ENCODE measurements at places on chromosomes 1 and 21.

- no peak for DNase-seq
Measured at GRCh38 chr1:89757532-89757931, 63.3 kb upstream of the LRRC8D start.

GRCh38 chr1:10082785-10083479 is 50.2 kb downstream of the UBE4B start:
- DNase-seq, result no peak

GRCh38 chr1:228848406-228848805 is 113.1 kb downstream of the RHOU start:
- no peak for DNase-seq

DNA sequence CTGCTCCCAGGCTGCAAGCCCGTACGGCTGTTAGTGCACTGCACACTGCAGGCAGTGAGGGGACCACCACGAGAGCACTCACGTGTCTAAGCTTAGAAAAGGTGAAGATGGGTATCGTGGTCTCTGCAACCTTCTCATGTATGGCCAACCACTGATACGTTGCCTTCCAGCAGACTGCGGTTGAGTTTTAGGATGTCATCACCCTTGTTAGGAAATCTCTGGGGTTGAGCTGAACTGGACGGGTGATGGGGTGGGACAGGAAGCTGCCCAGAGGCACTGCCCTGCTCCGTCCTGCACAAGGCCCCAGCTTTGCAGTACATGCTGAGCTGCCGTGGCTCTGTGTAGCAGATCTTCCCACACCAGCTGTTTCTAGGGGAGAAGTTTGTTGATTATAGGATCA is 43.3 kb downstream of the FAAP20 start:
- no peak for DNase-seq

GRCh38 chr1:205359771-205360565 is 3.2 kb upstream of the KLHDC8A start:
- no peak for DNase-seq

- no peak for DNase-seq
Measured at GRCh38 chr1:63746129-63746864, 27.5 kb upstream of the ROR1 start.

GRCh38 chr1:57483954-57484353 is 60.1 kb upstream of the DAB1 start:
- no peak for DNase-seq

- DNase-seq, result no peak
Measured at GRCh38 chr1:38152351-38153065, 105.9 kb upstream of the POU3F1 start.

GRCh38 chr1:73947009-73947408 is 251.0 kb downstream of the LRRIQ3 start:
- DNase-seq, result no peak
